Activated CD8-positive, alpha-beta memory T cell treated with anti-CD3 and anti-CD28 coated beads, Interleukin-2, amount 10 ng/mL, durations not matched to agents 7 days and 5 days (primary cell): ENCODE measurements at places on chromosomes 5 and 9. TPM values are rescaled to one million over a fixed set of nuclear protein-coding genes. Genes with fewer than 3 reads are reported as not detected.
A peak's percentile ranks its signal among the peaks of the same experiment; 100 is the strongest.

CNTLN gene
- 0.18 TPM for total RNA-seq

GRCh38 chr5:18546591-18546990, 912.3 kb downstream of the TAF11L14 start:
- H3K27me3 ChIP-seq, result no peaks in the 10 kb centered on the region
- H3K4me1 ChIP-seq, result no peaks in the 10 kb centered on the region
- H3K4me3 ChIP-seq, result no peak overlapping the region
- no peaks in the 10 kb centered on the region for H3K36me3 ChIP-seq

MSH3 gene
- 22.3 TPM for total RNA-seq

PCDHB3 gene
- not detected for total RNA-seq

DNA sequence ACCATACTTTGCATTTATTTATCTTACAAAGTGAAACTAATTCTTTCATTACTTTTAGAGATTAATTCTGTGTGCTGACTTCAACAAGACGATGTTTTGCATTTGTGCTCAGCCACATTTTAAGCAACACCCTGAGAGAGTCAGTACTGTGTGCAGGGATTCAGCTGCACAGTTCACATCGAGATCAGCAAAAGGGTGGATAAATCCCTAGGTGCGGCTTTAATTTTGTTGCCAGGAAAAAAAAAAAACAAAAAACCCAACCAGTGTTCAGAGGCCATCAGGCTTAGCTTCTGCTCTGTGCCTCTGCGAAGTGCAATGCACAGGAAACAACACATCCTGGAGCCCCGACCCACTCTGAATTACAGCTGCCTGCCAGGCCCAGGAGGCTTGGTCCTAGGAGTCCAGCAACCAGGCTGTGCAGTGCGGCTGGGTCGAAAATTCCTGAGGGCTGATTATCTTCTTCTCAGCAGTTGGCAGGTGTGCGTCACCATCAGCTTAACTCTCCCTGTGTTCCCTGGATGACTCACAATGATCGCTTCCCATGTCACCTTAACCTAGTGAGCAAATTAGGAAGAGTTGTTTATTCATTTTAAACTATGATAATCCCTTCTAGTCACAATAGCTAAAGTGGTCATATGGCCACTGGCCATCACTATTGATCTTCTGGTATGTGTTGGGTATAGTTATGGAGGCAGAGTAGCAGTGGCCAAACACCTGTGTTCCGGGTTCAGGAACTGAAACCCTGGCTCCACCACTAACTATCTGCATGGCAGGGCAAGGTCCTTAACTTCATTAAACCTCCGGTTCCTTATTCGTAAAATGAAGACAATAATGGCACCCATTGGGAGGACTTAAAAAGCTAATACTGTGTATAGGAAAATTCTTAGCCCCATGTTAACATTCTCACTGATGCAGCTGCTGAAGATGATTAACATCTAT, 31.2 kb upstream of the NDUFB6 start:
- H3K27me3 ChIP-seq, result peaks cover 28% of the 10 kb centered on the region
- H3K4me1 ChIP-seq, result peaks cover 2% of the 10 kb centered on the region
- no peak for DNase-seq
- no peaks in the 10 kb centered on the region for H3K36me3 ChIP-seq

GRCh38 chr5:20572614-20573013, 584.6 kb upstream of the CDH18 start:
- H3K27me3 ChIP-seq, result no peaks in the 10 kb centered on the region
- H3K4me3 ChIP-seq, result no peak overlapping the region
- H3K4me1 ChIP-seq, result no peaks in the 10 kb centered on the region

DNA sequence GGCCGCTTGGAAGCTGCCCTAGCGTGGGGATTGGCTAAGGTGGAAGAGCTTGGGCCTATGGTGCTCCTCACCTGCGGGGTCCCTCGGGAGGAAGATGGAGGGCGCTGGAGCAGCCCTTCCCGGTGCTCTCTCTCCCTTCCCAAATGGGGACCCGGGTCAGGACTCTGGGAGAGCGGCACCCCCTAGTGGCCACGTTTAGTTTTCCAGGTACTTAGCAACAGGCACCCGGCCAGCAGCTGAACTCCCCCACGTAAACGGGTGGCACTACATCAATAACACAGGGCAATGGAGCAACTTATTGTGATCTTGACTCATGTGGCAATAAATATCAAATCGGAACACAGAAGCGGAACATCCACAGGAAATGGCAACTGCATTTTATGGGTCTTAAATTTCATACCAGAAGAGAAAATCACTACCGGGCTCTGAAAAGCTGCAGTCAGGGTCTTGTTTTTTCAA, 316.6 kb downstream of the AGTPBP1 start:
- peak; percentile 63 for DNase-seq
- peaks cover 13% of the 10 kb centered on the region for H3K27me3 ChIP-seq
- H3K4me3 ChIP-seq, result no peak overlapping the region
- no peak overlapping the region for H3K27ac ChIP-seq

DNA sequence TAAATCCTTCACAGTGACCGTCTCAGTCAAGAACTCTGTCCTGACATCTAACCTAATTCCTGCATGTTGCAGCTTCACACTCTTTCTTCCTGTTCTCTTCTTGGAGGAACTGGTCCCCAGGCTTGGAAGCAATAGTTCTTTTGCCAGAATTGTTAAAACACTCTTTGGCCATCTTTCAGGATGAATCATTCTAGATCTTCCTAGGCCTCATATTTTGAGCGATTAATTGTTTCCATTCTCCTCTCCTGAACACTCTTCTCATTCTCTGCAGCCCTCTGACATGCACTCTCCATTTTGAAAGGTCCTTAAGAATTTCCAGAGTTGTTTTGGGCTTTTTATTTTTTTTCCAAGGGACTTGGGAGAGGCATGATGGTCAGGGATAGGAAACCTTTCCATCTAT, 85.8 kb downstream of the FAM114A2 start:
- DNase-seq, result no peak
- H3K4me1 ChIP-seq, result no peaks in the 10 kb centered on the region
- H3K27me3 ChIP-seq, result peaks cover 2% of the 10 kb centered on the region
- H3K4me3 ChIP-seq, result no peak overlapping the region

GRCh38 chr9:8844549-8844948, 1045.0 kb upstream of the DMAC1 start:
- no peak overlapping the region for H3K27ac ChIP-seq
- H3K27me3 ChIP-seq, result no peaks in the 10 kb centered on the region
- DNase-seq, result no peak
- H3K4me1 ChIP-seq, result no peaks in the 10 kb centered on the region
- H3K36me3 ChIP-seq, result no peaks in the 10 kb centered on the region

DNA sequence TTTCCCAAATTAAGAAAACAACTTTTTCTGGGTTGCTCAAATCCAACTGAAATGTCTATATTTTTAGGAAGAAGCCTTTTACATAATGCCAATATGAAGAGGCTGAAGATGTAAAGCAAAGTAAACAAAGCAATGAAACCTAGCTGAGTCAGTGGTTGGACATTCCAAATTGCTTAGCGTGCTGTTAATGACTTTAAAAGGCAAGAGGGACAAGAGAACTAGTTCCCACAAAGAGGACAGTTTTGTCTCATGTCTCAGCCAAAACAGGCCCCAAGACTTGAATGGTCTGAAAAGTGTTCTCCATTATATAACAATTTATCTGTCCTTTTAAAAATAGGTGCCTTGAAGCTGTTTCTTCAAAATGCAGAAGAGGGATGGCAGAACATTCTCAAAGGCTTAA, 407.0 kb downstream of the ENC1 start:
- H3K27me3 ChIP-seq, result peaks cover 11% of the 10 kb centered on the region
- H3K27ac ChIP-seq, result no peak overlapping the region
- H3K4me1 ChIP-seq, result no peaks in the 10 kb centered on the region
- H3K36me3 ChIP-seq, result no peaks in the 10 kb centered on the region
- no peak overlapping the region for H3K4me3 ChIP-seq

ZBTB26 gene
- total RNA-seq, result 9.0 TPM

DCAF10 gene
- total RNA-seq, result 20.9 TPM

GRCh38 chr9:137643921-137644320, 25.1 kb downstream of the EHMT1 start:
- no peak overlapping the region for H3K27ac ChIP-seq
- DNase-seq, result no peak
- no peaks in the 10 kb centered on the region for H3K27me3 ChIP-seq
- H3K4me3 ChIP-seq, result no peak overlapping the region
- peaks cover 39% of the 10 kb centered on the region for H3K36me3 ChIP-seq

DNA sequence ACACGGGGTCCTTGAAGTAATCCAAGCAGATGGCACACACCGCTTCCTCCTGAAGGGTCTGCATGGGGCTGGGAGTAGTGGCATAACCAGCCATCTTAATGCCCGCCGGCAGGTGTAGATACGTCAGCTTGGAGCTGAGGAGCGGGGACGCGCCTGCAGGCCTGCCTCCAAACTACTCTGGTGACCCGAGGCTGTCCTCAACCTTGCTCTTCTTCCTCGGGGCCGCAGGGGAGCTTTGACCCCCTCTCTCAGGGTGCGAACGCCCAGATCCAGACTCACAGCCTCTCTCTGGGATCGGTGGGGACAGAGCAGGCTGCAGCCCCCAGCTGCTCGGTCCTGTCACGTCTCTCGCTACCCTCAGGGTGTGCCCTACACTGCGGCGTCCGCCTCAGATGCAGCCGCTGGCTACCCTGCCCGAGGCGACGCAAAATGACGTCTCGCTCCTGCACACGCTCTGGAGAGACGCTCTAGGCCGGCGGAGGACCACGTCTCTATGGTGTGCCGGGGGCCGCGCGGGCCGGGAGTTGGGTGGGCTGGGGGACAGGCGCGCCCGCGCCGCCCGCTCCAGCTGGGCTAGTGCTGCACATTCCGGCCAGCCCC, at the start of gene TRIM52:
Gene TRIM52, minus strand, starts transcription at position 424 of the 600 bp plus-strand sequence. Its CDS starts 330 bp downstream, at position 94.
- no peaks in the 10 kb centered on the region for H3K27me3 ChIP-seq
- H3K36me3 ChIP-seq, result peaks cover 24% of the 10 kb centered on the region
- H3K4me3 ChIP-seq, result peak within 1 kb of the TSS; percentile 96
- peak within 1 kb of the TSS; percentile 95 for H3K27ac ChIP-seq
- peak; percentile 96 for DNase-seq
- H3K4me1 ChIP-seq, result peaks cover 40% of the 10 kb centered on the region

DNA sequence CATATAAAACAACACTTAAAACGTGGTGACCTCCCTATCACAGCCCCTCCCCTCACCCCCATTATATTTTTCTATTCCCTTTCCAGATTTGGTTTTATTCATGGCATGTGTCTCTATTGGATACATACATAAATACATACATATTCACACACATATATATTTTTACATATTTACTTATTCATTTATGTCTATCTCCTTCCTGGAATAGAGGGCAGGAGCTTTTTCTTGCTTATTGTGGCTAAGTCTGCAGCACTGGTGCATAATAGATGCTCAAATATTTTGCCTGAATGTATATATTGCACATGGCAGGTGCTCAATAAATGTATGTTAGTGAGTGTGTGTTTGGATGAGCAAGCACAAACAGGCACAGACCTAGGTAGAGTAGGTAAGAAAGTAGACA, 2.5 kb downstream of the AGXT2 start:
- H3K4me3 ChIP-seq, result no peak overlapping the region
- H3K27me3 ChIP-seq, result peaks cover 20% of the 10 kb centered on the region
- H3K27ac ChIP-seq, result no peak overlapping the region
- no peaks in the 10 kb centered on the region for H3K36me3 ChIP-seq
- no peaks in the 10 kb centered on the region for H3K4me1 ChIP-seq

DNA sequence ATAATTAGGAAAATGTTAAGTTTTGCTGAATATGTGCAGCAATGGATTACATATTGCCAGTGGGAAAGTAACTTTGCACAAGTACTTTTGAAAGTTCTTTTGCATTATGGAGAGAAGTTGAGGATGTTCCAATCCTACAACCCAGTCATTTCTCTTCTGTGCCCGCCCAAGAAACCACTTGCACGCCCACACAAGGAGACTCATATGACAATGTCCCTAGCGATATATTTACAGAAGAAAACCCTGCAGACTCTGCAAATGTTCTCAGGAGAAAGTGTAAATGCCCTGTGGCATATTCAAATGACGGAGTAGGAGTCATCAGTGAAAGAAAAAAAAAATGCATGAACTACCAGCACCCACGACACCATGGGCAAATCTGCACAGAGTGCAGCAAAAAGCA, 356.5 kb downstream of the CTNND2 start:
- no peak overlapping the region for H3K27ac ChIP-seq
- no peaks in the 10 kb centered on the region for H3K36me3 ChIP-seq
- no peak for DNase-seq
- no peaks in the 10 kb centered on the region for H3K4me1 ChIP-seq

DNA sequence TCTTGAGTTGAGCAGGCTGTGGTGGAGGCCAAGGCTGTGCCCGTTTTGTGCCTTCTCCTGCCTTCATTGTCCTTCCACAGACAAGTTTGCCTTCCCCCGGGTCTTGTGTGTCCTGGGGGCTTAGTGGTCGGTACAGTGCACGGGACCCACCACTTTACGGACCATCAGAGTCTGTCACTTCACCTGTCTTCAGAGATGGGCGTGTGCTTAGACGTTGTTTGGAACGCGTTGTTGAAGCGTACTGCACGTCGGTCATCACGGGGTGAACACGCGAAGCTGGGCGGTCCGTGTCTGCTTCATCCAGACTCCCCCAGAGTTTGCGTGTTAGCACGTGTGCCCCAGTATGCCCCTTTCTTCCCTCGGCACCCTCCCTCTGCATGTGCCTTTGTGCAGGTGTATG, 24.8 kb downstream of the CEP72 start:
- H3K4me3 ChIP-seq, result no peak overlapping the region
- DNase-seq, result peak; percentile 34
- H3K36me3 ChIP-seq, result peaks cover 31% of the 10 kb centered on the region
- no peaks in the 10 kb centered on the region for H3K4me1 ChIP-seq

DNA sequence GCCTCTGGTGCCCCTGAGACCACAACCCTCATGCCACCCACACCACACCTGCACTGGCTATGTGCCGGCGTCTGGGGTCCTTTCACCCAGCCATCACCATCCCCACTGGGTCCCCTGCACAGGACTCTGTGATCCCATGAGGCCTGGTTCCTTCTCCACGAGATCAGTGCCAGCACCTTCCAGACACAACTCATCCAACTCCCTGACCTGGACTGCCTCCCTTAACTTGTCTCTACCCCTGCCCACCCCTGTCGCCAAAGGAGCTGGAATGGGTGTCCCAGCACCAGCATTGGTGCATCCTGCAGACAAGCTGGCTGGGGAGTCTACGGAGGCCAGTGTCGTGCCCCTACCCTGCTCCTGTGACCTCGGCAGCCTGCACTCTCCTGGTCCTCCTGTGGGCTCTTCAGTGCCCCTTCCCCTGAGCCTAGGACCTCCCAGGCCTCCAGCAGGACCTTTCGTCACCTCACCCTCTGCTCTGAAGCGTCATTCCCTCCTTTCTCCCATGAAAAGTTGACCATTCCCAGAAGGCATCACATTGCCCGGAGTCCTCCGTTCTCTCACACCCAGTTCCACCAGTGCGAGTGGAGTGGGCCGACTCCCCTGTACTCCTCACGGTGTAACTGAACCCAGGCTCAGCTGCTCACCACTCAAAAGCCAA, 87.7 kb downstream of the NSUN2 start:
- no peaks in the 10 kb centered on the region for H3K27me3 ChIP-seq
- H3K4me3 ChIP-seq, result no peak overlapping the region
- no peaks in the 10 kb centered on the region for H3K4me1 ChIP-seq
- no peak for DNase-seq

GABRA6 gene
- total RNA-seq, result not detected

LRRC19 gene
- total RNA-seq, result not detected
